Mammary epithelial cell (primary cell): ENCODE measurements at places on chromosomes 1 and 21. TPM values are rescaled to one million over a fixed set of nuclear protein-coding genes. Genes with fewer than 3 reads are reported as not detected.

- DNase-seq, result no peak
Measured at GRCh38 chr1:247175458-247175857, 3.6 kb upstream of the ZNF124 start.

GRCh38 chr1:62597281-62597680, at the start of gene ANGPTL3:
Gene ANGPTL3 (plus strand): TSS chr1:62597520. CDS start chr1:62597567, 47 bp downstream.
- no peak for DNase-seq

- DNase-seq, result peak; percentile 51
Measured at GRCh38 chr21:15282665-15283064, 217.9 kb upstream of the NRIP1 start.

DNA sequence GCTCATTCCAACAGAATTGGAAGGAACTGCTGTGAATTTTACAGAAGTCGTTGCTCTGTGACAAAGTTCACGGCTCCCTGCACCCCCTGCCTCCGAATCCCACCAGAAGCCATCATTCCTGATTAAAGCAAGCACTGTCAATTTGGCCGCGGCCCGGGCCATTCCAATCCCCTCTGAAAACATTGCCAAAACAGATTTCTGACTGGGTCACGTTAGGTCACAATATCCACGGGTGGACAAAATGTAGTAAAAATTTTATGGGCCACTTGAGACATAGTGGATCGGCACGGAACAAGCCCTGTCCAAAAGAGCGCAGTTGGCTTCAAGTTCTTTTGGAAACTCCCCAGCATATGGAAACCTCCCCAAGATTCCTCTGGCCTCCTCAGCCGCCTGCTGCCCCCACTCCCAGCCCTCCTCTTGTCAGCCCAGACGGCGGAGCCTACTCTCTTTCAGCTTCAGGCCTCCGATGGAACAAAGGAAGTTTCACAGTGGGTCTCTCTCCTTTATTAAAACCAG, 67.2 kb upstream of the IFNAR2 start:
- DNase-seq, result no peak

GRCh38 chr1:220298470-220299205, 26.4 kb upstream of the RAB3GAP2 start:
- DNase-seq, result no peak

DNA sequence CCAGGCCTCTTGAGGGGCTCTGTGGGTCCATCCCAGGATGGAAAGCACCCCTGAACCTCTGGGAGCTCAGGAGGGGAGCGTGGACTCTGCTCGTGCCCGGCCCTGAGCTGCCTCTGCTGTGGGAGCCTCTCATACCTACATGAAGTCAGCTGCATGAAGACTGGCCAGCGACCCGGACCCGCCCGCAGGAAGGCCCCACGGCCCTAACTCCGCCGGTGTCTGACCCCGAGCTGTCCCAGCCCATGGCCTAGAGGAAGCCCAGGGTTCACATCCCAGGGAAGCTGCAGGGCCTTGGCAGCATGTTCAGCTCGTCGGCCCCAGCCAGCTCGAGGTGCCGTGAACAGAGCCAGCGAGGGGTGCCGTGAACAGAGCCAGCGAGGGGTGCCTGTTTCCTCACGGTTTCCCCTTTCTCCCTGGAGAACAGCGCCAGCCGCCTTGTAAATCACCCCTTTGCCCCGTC, 178.1 kb upstream of the ARHGEF16 start:
- DNase-seq, result no peak

GRCh38 chr1:38932571-38932970, 9.1 kb downstream of the RHBDL2 start:
- DNase-seq, result no peak

- peak; percentile 56 for DNase-seq
Measured at GRCh38 chr1:40266786-40267535, 8.9 kb downstream of the ZMPSTE24 start.

DNA sequence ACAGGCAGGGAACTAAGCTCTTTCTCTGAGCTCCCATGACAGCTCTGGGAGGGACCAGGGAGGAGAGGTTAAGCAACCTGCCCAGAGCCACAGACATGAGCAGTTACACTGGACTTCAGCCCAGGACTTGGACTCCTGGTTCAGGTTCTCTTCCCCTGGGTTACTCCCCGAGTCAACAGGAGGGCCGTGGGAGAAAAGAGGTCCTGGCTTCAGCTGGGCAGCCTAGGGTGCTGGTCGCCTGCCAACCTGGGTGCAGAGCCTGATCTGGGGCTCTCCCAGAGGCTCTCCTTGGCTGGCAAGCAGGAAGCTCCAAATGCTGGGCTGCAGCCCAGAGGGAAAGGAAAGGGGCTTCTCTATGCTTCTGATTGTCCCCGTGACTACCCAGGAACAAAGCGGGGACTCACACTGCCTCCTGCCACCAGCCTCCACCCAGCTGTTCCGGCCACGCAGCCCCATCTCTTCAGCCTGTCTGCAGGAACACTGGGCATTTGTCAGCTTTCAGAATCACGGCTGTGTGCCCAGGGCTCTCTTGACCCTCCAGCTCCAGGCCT, 141.8 kb downstream of the HIVEP3 start:
- DNase-seq, result no peak

- no peak for DNase-seq
Measured at GRCh38 chr1:219682788-219683187, 69.9 kb upstream of the ZC3H11B start.

GRCh38 chr1:192575499-192576189, at the start of gene RGS1:
Gene RGS1 (plus strand): TSS chr1:192575773. CDS start chr1:192575793, 20 bp downstream.
- DNase-seq, result no peak

DNA sequence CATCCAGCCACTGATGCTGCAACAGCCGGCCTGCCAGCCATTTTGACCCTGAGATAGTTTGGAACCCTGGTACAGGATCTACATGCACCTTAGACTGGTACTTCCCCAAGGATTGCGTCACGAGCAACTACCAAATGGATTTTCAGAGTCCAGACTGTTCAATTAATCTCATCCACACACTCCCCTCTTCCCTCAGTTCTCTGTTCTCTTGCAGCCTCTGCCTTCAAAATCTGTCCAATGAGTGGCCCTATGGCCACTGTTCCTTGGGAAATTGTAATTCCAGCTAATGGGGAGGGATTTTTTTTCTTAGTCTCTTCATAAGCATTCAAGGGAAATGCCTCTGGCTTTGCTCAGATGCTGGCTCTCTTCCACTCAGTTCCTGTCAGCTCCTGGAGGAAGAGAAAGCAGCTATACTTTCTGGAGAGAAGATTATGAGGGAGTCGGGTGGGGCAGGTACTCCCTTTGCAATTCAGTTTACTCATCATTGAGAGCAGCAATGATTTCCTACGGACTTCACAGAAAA, 19.8 kb upstream of the UAP1 start:
- DNase-seq, result peak; percentile 96

GRCh38 chr21:17351766-17352165, 161.1 kb upstream of the CXADR start:
- no peak for DNase-seq

- DNase-seq, result no peak
Measured at GRCh38 chr1:50471967-50472366, 48.7 kb upstream of the DMRTA2 start.

DNA sequence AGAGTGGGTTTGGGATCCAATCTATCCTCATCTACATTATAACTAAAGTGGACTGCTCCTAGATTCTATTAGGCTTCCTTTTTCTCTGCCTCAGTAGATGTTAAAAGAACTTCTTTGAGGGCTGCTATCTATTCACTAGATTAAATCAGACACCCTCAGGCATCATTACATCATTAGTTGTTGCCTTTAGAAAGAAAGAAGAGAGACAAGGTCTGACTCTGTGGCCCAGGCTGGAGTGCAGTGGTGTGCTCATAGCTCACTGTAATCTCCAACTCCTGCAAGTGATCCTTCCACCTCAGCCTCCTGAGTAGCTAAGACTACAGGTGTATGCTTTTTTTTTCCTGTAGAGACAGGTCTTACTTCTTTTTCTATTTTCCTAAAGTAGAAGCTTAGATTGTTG, 71.1 kb upstream of the EXO1 start:
- no peak for DNase-seq

DNA sequence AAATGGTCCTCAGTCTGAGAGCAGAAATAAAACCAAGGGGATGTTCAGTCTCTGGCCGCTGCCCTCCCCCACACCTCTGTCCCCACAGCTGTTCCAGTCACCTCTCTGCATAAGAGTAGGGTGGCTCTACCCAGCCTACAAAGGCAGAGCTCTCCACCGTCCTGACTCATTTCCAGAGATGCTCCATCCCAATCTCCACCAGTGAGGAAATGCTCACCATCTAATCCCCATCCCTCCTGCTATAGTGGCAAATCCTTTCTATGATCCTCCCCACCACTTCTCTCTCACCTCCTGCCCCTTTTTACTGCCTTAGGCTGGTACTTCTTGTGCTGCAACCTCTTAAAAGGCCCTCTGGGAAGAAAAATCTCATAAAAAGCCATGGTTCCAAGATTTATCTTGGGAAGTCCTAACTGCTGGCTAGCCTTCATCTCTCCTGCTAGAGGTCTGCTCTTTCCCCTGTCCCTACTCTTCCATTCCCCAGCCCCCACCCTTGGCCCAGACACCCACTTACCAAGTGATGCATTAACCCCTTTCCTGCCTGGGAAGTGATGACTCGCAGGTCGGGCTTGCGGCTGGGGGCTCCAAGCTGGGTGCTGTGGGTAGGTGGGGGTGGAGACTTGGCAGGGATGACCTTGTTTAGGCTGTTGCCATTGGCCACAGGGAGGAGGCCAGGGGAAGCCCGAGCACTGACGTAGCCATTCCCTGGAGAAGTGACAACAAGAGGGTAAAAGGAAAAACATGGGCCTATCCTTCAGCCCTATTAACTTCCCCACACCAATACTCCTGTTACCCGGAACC, 23.9 kb downstream of the MEF2D start:
- peak; percentile 25 for DNase-seq

- DNase-seq, result no peak
Measured at GRCh38 chr1:209265301-209265700, 318.2 kb upstream of the CAMK1G start.

DNA sequence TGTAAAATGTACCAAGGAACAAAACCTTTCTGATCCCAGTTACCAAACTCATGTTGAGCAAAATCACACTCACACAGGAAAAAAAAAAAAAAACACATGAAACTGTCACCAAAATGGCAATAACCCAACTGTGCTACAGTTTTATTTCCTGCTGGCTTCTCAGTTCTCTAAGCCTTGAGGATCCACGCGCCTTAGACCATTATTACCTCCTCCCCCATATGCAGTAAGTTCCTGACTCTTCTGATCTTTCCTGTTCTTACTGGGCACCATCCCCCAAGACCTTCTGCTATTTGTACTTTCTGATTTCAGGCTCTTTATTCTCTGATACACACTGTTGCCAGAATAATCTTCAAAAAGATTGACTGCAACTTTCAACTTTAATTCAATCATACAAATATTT, 79.6 kb downstream of the SLC45A1 start:
- no peak for DNase-seq

- no peak for DNase-seq
Measured at GRCh38 chr1:6667139-6667538, 34.5 kb downstream of the DNAJC11 start.

GRCh38 chr1:155864393-155864792, 5.0 kb downstream of the SYT11 start:
- peak; percentile 27 for DNase-seq

GRCh38 chr1:214717351-214717750, 114.4 kb downstream of the CENPF start:
- DNase-seq, result no peak

DNA sequence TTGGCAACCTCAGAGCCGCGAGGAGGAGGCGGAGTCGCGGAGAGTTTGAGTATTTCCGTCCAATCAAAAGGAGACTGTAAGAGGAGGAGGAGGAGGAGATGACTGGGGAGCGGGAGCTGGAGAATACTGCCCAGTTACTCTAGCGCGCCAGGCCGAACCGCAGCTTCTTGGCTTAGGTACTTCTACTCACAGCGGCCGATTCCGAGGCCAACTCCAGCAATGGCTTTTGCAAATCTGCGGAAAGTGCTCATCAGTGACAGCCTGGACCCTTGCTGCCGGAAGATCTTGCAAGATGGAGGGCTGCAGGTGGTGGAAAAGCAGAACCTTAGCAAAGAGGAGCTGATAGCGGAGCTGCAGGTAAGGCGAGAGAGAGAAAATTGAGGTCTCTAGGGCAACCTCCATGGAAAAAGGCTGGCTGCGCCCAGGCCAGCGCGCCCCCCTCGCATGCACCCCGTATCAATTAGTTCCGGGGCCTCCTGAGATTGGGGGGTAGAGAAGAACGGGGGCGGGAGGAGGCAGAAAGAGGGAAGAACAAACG, at the start of gene PHGDH:
TSS of gene PHGDH (plus strand) at position 131 of the 538 bp plus-strand sequence. CDS start at position 220, 89 bp downstream.
- DNase-seq, result peak; percentile 88

DNA sequence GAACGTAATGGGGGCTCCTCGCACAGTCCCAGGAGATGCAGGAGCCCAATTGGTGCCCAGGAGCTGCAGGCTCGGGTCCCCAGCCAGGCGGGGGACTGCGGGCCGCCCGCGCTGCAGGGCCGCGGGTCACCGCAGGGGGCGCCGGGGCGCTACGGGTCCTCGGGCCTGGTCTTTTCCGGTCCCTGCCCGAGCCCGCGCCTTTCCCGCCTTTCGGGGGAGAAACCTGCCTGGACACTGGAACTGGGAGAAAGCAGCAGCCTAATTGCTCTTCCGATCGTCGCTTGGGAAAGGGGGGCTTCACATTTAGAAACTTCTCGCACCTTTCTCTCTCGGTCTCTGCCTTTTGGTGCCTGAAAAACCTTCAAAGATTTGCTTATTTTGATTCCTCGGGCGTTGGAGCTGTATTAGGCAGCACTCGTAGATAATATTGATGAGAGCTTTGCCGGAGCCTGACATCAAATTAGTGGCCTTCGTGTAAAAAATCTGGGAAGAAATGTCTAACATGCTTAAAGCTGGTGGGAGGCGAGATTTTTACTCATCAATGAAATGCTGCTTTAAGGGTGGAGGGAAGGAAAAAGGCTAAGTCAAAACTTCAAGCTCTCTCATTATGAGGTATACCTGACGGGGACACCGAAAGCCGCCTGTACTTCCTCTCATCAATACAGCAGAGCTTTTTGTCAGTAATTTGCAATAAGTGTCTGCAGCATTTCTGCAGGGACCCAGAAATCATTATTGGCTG, 12.6 kb upstream of the BARHL2 start:
- no peak for DNase-seq

DNA sequence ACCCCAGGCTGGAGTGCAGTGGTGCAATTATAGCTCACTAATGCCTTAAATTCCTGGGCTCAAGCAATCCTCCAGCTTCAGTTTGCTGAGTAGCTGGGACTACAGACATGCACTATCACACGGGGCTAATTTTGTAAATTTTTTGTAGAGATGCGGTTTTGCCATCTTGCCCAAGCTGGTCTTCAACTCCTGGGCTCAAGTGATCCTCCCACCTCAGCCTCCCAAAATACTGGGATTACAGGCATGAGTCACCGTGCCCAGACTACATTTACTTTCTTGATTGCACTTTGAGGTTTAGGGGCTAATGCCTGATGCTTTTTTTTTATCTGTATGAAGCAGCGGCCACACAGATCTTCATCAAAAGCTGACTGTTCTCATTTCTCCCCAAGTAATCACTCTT, 124.6 kb downstream of the KIF26B start:
- no peak for DNase-seq

The RBM11 gene
- total RNA-seq, result 2.0 TPM

The ESRRG gene
- total RNA-seq, result 0.17 TPM

The DIP2A gene
- 51.3 and 54.2 TPM in 2 replicates for total RNA-seq

The MIB2 gene
- 48.5 and 67.3 TPM in 2 replicates for total RNA-seq

The ITGB2 gene
- total RNA-seq, result 0.48 TPM in 1 of 2 replicates, not detected in the other

The TMCC2 gene
- total RNA-seq, result 0.56 and 1.5 TPM in 2 replicates

The KIAA0040 gene
- 34.3 TPM for total RNA-seq

The GNG4 gene
- 0.40 and 0.68 TPM in 2 replicates for total RNA-seq

The ATP6V1G3 gene
- not detected in 2 replicates for total RNA-seq

The GSTM1 gene
- total RNA-seq, result 8.2 TPM

The SHISA4 gene
- 11.7 and 21.2 TPM in 2 replicates for total RNA-seq

The PLA2G2C gene
- not detected in 2 replicates for total RNA-seq

The HES4 gene
- 24.7 TPM for total RNA-seq

The EXO1 gene
- 3.3 TPM for total RNA-seq

The TNFRSF4 gene
- not detected for total RNA-seq
